ENCODE measurements at places on chromosomes 5 and 9.

GRCh38 chr5:67875601-67876000, 340.0 kb upstream of the PIK3R1 start:
- DNase-seq: no peak

- no peak for DNase-seq
These were observed 28.3 kb downstream of the EBF1 start for GRCh38 chr5:159071382-159071781.

GRCh38 chr5:28714907-28715698, 1676.7 kb upstream of the CDH9 start:
- DNase-seq: no peak

DNA sequence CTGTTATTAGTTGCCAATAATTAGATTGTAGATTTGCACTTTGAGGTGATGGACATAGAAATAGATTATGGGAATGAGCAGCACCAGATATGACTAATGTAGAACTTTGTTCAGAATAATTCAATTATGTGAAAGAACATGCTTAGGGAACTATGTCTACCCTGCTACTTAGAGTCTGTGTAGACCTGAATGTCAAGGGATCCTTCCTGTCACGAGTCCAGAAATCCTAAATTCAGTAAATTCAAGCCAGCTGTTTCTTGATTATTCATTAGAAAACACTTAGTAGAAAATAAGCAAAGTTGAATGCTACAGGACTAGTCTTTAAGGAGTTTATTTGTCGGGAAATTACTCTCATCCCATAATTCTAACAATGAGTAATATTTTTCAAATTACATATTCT, 887.3 kb upstream of the SEMA6A start:
- DNase-seq: no peak

- no peak for DNase-seq
These were observed 75.2 kb downstream of the AOPEP start for GRCh38 chr9:94801681-94802080.

- no peak for DNase-seq
These were observed 6.8 kb upstream of the APBA1 start for GRCh38 chr9:69678843-69679538.
